ENCODE measurements at places on chromosomes 11 and 22.

DNA sequence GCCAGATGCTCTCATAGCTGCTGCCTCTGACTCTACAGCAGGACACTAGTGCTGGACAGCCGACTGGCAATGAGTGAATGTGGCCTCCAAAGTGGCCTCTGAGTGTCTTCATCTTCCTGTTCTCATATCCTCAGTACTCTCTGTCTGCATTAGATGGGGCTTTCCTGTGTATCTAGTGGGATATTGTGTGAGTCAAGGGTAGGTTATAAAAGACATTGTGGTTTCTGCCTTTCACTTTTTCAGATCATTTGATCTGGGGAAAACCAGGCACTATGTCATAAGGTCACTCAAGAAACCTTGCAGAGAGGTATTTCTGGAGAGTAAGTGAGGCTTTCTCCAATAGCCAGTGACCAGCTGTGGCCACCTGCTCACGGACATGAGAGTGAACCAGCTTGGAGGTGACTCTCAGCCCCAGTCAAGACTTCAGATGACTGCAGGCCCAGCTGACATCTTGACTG, 333.6 kb upstream of the NCAM1 start:
- no peak for DNase-seq

- no peak for DNase-seq
Measured at GRCh38 chr11:58446294-58446693, 4.3 kb upstream of the OR5B12 start.

DNA sequence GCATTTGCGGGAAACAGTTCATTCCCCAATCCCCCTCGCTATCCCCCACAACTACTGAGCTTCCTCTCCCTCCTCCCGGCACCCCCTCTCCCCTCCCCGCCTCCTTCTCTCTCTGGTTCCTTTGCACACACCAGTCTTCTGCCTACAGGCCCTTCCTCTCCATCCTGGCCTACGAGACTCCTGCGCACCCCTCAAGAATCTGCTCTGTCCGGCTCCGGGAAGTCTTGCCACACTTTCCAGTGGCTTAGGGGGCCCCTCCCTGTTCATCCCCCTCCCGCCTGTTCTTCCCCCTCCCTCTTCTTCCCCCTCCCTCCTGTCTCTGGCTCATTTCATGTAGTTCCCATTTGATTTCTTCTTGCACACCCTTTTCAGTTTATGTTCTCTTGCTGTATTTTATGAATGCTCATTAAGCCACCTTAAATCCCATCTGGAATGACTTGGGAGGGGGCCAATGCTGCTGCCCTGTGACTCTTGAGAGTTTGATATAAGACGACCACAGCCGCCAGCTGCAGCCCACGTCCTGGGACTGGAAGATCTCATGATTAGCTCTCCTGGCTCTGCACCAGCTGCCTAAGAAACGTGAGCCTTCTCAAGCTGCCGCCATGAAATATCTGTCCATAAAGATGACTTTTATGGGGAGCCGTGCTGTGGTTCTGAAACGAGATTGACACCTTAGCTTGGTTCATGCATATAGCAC, 50.9 kb downstream of the RPS6KA4 start:
- no peak for DNase-seq

GRCh38 chr11:36011574-36011973, 67.7 kb downstream of the LDLRAD3 start:
- no peak for DNase-seq

DNA sequence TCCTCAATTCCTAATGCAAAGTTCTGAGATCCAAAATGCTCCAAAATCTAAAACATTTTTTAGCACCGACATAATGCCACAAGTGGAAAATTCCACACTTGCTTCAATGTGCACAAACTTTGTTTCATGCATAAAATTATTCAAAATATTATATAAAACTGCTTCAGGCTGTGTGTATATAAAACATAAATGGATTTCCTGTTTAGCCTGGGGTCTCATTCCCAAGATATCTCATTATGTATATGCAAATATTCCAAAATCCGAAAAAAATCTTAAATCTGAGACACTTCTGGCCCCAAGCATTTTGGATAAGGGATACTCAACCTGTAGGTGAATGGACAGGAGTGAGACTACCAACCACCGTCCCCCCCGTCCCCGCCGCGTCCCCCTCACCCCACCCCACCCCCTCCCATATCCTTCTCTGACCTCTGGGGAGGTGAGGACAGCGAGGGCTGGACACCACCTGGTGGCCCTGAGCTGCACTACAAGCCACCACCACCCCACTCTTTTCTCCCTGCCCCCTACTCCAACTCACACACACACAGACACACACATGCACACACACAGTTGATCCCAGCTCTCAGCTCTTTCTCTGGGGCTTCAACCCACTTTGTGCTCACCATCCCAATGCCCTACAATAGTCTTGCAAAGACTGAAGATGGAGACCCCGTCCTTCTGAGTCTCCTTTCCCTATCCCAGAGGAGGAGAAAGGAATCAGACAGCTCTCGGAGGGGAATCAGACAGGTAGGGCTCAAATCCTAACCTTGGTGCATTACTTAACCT, 101.0 kb downstream of the PDE2A start:
- DNase-seq, result peak; percentile 27

DNA sequence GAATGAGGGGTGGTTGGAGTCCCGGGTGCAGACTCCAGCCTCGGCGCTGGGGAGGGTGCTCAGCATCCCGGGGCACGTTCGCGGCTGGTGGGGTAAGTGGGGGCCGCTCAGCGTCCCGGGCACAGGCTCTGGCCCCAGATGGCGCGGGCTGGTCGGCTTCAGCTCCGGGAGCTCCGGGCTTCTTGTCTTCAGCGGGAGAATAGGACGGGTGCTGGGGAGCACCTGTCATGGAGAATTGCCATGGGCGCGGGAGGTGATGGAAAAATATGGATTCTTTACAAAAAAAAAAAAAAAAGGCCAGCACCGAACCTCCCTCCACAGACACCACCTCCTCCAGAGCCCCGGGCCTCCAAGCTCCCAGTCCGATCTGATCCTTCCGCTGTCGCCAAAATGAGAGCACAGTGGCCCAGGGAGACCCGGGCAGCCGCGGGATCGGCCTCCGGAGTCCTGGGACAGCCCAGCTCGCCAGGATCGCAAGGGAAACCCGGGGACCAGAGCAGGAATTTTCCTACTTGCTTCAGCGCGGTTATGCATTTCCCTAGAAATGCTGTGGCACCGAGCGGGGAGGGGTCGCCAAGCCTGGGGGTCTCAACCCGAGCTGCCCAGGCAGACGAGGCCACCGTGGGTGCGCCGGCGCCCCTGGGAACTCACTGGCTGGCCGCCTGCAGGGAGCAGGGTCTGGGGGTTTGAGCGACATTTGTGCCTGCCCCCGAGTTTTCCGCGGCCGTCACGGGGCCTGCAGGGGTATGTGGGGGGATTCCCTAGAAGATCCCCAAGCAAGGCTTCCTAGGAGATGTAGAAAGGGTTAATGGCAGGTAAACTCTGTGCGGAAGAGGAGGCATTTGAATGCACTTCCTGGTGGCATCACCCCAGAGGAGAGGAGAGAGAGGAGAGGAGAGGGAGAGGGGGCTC, 1336.9 kb downstream of the BRD1 start:
- no peak for DNase-seq

- DNase-seq, result no peak
Measured at GRCh38 chr11:62260261-62260953, 9.6 kb upstream of the SCGB2A2 start.

DNA sequence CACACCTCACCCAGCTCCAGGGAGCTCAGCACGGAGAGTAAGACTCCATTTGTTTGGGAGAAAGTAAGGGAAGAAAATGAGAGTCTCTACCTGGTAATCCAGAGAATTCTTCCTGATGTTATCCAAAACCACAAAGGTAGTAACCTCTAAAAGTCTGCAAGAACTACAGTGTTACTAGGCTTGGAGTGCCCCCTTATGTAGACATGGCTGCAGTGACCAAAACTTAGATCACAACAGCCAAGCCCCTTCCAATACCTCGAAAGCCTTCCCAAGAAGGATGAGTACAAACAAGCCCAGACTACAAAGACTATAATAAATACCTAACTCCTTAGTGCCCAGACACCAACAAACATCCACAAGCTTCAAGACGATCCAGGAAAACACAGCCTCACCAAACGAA, 4.9 kb downstream of the UBE2L6 start:
- no peak for DNase-seq

GRCh38 chr11:65640483-65641296, 2.8 kb downstream of the SIPA1 start:
- peak; percentile 56 for DNase-seq

DNA sequence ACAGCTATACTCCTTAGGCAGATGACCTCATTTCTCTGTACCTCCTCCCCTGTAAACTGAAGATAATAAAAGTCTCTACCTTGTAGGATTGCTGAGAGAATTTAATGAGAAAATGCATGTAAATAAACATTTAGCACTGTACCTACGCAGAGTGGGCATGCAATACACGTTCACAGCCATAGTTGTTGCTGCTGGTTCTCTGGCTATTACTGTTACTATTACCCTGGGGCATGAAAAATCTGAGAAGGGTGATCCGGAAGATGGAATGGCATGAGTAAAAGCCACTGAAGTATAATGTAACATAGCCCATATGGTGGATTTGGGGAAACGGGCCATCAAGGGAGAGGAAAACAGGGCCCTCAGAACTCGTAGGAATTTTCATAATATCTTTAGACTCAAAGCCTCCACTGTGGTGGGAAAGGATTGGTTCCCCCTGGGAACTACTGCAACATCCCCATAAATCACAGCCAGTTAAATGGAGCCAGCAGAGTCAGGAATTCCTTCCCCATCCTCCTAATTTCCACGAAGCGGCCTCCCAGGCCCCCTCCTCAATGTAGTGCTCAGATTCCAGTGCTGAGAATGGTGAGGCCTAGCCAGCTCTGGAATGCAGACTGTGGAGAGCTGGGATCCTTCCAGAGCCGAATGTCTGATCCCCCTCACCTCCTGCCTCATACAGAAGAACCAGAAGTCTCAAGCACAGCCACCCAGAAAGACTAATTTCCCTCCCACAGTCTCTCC, 205.3 kb downstream of the MN1 start:
- DNase-seq, result no peak

GRCh38 chr22:38724926-38725571, 19.3 kb downstream of the GTPBP1 start:
- DNase-seq, result peak; percentile 56

DNA sequence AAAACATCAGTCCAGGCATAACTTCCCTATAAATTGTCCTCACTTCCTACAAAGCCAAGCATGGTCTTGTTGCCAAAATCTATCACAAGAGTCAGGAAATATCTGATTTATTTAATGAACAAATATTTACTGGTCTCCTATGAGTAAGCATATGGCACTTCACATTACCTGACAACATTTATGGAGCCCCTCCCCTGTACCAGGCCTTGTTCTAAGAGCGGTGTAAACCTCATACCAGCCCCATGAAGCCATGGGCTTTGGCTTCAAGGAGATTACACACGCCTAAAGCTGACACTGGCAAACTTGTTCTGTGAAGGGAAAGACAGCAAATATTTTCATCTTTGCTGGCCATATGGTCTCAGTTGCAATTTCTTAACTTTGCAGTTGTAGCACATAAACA, 43.0 kb upstream of the EIF3D start:
- no peak for DNase-seq

DNA sequence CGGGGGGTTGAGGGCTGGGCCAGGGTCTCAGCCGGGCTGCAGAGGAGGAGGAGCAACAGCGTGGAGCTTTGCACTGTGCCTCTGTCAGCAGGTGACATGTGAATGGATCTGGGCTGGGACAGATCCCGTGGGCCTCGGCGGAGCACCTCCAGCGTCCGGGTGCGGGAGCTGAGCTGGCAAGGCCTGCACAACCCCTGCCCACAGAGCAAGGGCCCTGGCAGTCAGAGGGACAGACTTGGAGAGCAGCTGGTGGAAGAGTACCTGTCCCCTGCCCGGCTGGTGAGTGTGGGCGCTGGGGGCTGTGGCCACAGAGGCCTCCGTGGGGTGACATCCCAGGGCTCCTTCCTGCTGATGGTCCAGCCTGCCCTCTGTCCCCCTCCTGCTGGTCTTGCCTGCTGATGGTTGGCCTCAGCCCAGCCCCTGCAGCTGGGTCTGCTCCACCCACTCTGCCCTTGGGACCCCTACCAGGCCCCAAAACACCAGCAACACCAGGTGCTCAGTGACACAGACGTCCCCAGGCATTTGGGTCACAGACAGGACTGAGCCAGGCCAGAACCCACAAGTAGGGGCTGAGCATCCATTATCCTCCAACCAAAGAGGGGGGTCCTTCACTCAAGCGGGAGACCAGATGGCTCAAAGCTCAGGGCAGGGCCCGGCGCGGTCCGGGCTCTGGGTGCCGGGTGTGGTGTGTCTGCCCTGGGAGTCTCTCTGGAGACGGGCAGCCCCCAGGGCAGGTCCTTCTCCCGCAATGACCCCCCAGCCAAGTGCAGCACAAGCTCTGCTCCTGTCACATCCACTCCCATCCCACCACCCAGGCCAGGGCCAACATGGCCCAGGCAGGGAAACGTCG, 3.5 kb downstream of the LRRC56 start:
- no peak for DNase-seq

- no peak for DNase-seq
Measured at GRCh38 chr11:15886866-15887265, 469.5 kb downstream of the SOX6 start.

GRCh38 chr11:26142891-26143290, 189.0 kb upstream of the ANO3 start:
- no peak for DNase-seq

DNA sequence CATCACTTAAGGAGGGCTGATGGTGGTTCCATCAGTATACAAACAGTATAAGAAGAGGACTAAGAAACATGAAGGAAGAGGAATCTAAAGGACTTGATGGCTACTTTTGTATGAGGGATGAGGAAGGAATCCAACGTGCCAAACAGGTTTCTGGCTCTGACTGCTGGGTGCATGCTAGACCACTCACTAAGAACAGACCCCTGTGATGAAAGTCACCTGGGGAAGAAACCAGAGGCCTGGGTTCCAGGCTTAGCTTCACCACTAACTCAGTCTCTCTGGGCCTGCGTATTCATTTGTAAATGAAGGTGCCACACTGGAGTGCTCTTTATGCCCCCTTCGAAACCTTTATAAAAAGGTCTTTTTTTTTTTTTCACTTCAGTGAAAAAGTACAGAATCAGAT, 55.1 kb downstream of the AAMDC start:
- DNase-seq, result no peak

DNA sequence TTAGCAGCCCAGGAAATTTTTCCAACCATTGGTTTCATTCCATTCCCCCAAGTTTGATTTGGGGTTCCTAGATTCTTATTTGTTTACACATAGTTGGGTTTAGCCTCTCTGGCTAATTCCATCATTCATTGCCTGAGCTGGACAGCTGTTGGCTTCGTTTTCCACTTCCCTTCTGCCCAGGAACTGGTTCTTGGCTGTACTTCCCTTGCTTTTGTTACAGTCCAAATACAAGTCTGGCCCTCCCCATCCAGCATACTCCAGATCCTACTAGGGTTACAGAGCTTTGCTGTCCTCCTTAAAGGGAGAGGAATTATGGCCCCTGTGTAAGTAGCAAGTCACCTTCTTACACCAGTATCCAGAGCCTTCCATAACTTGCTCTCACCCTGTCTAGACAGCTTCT, 356.3 kb downstream of the FAT3 start:
- DNase-seq, result no peak

- no peak for DNase-seq
Measured at GRCh38 chr22:48886604-48887393, 940.9 kb downstream of the BRD1 start.

GRCh38 chr11:116164843-116165242, 607.9 kb downstream of the BUD13 start:
- DNase-seq, result no peak
